ENCODE measurements at places on chromosomes 13 and 19.
A peak's percentile ranks its signal among the peaks of the same experiment; 100 is the strongest.

- no peak for DNase-seq
Observed at GRCh38 chr13:77548095-77548494, 12.6 kb downstream of the SCEL start.

GRCh38 chr13:109331898-109332297, 454.5 kb downstream of the IRS2 start:
- DNase-seq, result peak; percentile 86

GRCh38 chr13:110799246-110800236, 86.0 kb downstream of the ING1 start:
- no peak for DNase-seq

DNA sequence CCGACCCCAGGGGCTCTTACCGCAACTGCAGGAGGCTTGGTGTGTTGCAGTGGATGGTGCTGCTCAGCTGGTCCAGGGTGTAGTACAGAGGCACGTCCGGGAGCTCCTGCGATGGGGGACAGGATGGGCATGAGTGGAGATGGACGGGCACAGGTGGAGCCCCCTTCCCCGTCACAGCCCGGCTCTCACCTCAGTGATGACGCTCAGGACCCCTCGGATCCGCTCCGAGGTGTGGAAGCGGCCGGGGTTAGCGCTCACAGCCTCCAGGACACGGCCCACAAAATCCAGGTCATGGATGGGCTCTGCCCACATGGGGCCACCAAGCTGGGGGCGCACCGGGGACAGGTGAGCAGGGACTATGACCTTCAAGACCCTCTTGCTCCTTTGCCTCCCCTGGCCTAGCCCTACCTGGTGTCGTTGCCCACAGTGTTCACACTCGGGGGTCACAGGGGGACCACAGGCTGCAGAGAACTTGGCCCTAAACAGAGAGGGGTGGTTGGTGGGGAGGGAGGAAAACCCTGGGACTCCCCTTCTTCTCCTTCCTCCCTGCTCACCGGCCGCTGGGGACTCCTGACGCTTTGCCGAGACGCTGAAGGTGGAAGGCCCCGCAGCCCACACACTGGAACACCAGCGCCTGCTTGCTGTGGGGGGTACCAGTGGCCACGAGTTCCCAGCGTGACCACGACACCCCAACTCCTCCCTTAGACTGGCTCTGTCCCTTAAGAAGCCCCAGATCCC, 6.9 kb upstream of the LYL1 start:
- no peak for DNase-seq

DNA sequence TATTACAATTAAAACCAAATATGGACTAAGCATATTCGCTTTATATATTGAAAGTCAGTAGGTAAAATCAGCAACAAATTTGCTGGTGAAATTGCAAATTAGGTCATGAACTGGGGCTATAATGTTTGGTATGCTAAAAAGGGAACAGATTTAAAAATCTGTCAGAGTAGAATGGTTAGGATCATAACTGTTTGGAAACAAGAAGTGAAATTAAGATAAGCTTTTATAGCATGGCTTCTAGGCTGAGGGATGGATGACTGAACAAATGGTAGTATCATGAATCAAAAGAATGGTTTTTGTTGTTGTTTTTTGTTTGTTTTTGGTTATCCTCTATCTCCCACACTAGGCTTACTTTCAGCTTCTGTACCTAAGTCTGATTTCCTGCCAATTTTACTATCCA, 1090.4 kb downstream of the PCDH9 start:
- DNase-seq, result no peak

- DNase-seq, result no peak
Observed at GRCh38 chr19:38151242-38151641, 72.8 kb downstream of the DPF1 start.

- peak; percentile 45 for DNase-seq
Observed at GRCh38 chr13:23796551-23796950, 92.6 kb downstream of the MIPEP start.

DNA sequence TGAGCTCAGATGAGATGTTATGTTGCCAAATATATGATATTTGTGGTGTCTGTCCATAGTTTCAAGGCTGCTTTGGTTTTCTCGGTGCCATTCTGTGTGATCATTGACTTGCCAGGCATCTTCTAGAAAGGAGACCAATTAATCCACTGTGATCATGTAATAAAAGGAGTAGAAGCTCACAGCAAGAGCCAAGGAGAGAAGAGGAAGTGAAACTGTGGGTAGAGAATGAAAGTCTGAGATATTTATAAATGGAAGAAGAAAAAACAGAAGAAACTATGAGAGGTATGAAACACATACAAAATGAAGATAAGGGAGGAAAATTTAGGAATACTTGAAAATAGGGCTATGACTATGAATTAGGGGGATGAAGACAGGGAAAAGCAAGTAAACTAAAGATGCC, 11.1 kb upstream of the ZNF613 start:
- no peak for DNase-seq

GRCh38 chr13:39777527-39778061, 122.1 kb downstream of the COG6 start:
- no peak for DNase-seq

DNA sequence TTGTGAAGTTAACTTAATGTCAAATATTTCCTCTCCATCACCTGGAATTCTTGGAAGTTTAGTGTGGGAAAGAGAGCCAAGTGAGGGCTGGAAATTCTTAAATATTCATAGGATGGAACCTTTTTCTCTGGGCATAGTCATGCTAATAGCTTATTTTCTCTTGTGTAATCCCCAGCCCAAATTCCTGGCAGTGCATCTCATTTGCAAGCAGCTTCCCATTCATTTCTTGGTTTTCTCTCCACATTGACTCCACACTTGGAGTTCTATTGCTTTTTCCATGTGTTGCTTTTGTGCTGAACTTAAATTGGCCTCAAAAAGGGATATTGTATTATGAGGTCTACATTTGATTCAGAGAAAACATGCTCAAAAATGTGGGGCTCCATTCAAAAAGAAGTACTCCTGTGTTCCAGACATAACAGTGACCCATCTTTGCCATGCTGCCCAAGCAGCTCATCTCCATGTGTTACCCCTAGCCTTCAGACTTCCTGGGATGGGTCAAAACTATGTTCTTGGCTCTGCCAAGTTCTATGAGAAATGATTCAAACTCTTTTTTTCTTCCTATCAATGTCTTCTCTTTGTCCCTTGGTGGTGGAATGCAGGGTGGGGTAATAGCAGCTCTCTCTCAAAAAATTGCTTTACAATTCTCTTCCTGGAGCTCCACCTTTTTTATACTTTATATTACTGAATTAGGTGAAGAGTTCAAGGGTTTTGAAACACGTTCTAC, 2471.5 kb downstream of the PCDH9 start:
- DNase-seq, result no peak
